Mesenchymal stem cell (in vitro differentiated cells and primary cell): ENCODE measurements at places on chromosomes 1 and 21.

- peaks cover 36% of the 10 kb centered on the region for H3K27me3 ChIP-seq
- H3K4me1 ChIP-seq: peaks cover 7% of the 10 kb centered on the region
- H3K4me3 ChIP-seq: no peak overlapping the region
- H3K36me3 ChIP-seq: no peaks in the 10 kb centered on the region
- peak; percentile 9 for DNase-seq
- no peak overlapping the region for H3K27ac ChIP-seq
Observed at GRCh38 chr1:42385283-42385682, 4.7 kb downstream of the RIMKLA start.

- no peaks in the 10 kb centered on the region for H3K27me3 ChIP-seq
- no peak overlapping the region for H3K4me3 ChIP-seq
- no peaks in the 10 kb centered on the region for H3K36me3 ChIP-seq
- no peak overlapping the region for H3K27ac ChIP-seq
- peak; percentile 81 for DNase-seq
Observed at GRCh38 chr1:64087768-64088167, 115.7 kb upstream of the UBE2U start.

- no peak for DNase-seq
- H3K36me3 ChIP-seq: no peaks in the 10 kb centered on the region
- H3K4me3 ChIP-seq: no peak overlapping the region
- peaks cover 18% of the 10 kb centered on the region for H3K4me1 ChIP-seq
- peaks cover 9% of the 10 kb centered on the region for H3K27me3 ChIP-seq
- no peak overlapping the region for H3K27ac ChIP-seq
Observed at GRCh38 chr21:41673596-41674335, 93.1 kb downstream of the RIPK4 start.

DNA sequence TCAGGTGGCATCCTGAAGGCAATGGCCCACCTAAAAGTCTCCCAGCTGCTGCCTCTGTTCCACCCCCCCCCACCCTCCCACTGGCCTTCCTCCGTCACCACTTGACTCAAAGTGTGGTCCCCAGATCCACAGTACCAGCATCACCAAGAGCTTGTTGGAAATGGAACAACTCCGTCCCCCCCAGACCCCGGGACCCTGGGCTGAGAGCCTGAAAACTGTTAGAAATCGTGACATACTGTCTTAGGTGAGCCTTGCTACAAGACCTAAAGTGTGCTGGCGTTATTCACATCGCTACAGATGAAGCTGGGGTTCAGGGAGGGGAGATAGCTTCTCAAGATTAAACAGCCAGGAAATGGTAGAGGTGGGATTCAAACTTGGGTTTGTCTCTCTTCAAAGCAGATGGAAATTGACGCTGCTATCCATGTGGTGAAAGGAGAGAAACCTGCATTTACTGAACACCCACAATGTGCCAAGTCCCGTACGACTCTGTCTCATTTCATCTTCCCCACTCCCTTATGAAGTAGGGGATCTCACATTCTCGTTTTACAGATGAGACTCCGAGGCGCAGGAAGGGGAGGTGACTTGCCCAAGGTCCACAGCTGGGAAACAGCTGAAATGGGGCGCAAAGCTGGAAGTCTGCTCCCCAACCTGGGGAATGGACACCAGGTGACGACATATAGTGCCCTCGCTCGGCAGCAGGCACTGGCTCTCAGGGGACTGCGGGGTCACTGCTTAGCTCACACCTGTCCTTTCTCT is 52.8 kb upstream of the IFFO2 start:
- peaks cover 32% of the 10 kb centered on the region for H3K4me1 ChIP-seq
- H3K27ac ChIP-seq: peak overlapping the region; percentile 71
- H3K4me3 ChIP-seq: no peak overlapping the region

GRCh38 chr1:36871146-36871971 is 163.0 kb downstream of the GRIK3 start:
- no peak for DNase-seq
- no peaks in the 10 kb centered on the region for H3K36me3 ChIP-seq
- no peak overlapping the region for H3K27ac ChIP-seq
- no peaks in the 10 kb centered on the region for H3K4me1 ChIP-seq
- no peak overlapping the region for H3K4me3 ChIP-seq

GRCh38 chr1:154878371-154879037 is 8.4 kb upstream of the KCNN3 start:
- peaks cover 63% of the 10 kb centered on the region for H3K27me3 ChIP-seq
- peaks cover 11% of the 10 kb centered on the region for H3K4me1 ChIP-seq
- H3K27ac ChIP-seq: no peak overlapping the region
- H3K4me3 ChIP-seq: no peak overlapping the region

DNA sequence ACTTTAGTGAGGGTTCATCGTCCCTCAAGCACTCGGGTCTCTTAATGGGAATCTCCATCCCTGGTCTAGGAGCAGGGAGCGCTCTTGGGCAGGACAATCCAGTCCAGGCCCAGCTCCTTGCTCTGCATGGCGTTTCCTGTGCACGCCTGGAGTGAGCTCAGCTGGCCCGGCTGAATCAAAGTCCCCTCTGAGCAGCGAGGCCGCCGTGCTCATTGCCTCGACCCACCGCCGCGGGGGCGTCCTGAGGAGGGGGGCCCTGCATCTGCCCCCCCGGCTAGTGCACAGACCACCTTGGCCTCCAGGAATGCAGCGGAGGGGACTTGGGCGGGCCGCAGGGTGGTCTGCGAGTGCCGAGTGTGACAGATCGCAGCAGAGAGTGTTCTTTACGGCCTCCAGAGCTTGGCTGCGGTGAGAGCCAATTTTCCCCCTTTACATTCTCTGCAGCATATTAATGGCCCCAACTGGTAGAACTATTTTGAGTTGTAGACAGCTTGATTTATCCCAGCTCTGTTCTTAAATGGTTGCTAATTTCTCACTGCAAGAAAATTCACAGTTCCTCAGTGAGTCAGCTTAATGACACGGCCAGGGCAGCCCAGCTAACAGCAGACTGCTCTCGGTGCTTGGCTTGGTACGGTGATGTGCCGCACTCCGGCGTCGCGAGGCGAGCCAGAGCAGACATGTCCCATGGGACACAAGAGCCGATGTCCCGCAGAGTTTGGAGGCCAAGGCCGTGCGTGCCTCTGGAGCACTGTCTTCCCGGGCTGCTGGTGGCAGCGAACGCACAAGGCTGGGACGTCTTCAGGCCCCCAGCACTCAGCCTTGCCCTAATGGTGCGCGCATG is 39.8 kb downstream of the SNAP47 start:
- H3K27ac ChIP-seq: peak overlapping the region; percentile 67
- H3K36me3 ChIP-seq: peaks cover 42% of the 10 kb centered on the region
- peaks cover 53% of the 10 kb centered on the region for H3K4me1 ChIP-seq
- H3K27me3 ChIP-seq: no peaks in the 10 kb centered on the region
- peak; percentile 38 for DNase-seq
